ENCODE measurements at places on chromosomes 3 and 15. TPM values are rescaled to one million over a fixed set of nuclear protein-coding genes. Genes with fewer than 3 reads are reported as not detected.
A peak's percentile ranks its signal among the peaks of the same experiment; 100 is the strongest.

GRCh38 chr3:122946185-122946584 lies 81.4 kb downstream of the SEMA5B start:
- H3K4me3 ChIP-seq: no peak overlapping the region
- no peak overlapping the region for H3K27ac ChIP-seq
- no peaks in the 10 kb centered on the region for H3K4me1 ChIP-seq
- peaks cover 15% of the 10 kb centered on the region for H3K27me3 ChIP-seq

- peaks cover 37% of the 10 kb centered on the region for H3K27me3 ChIP-seq
- H3K4me1 ChIP-seq: peaks cover under 1% of the 10 kb centered on the region
- no peak overlapping the region for H3K4me3 ChIP-seq
- no peak overlapping the region for H3K27ac ChIP-seq
Measured at GRCh38 chr3:122984007-122984406, 43.6 kb downstream of the SEMA5B start.

GRCh38 chr15:38647683-38648082 lies 83.1 kb upstream of the RASGRP1 start:
- H3K4me1 ChIP-seq: peaks cover 65% of the 10 kb centered on the region
- no peak overlapping the region for H3K4me3 ChIP-seq
- peaks cover 7% of the 10 kb centered on the region for H3K36me3 ChIP-seq

GRCh38 chr3:65871305-65872141 lies 167.2 kb downstream of the MAGI1 start:
- no peak for DNase-seq
- no peaks in the 10 kb centered on the region for H3K36me3 ChIP-seq
- no peaks in the 10 kb centered on the region for H3K27me3 ChIP-seq
- no peaks in the 10 kb centered on the region for H3K4me1 ChIP-seq

DNA sequence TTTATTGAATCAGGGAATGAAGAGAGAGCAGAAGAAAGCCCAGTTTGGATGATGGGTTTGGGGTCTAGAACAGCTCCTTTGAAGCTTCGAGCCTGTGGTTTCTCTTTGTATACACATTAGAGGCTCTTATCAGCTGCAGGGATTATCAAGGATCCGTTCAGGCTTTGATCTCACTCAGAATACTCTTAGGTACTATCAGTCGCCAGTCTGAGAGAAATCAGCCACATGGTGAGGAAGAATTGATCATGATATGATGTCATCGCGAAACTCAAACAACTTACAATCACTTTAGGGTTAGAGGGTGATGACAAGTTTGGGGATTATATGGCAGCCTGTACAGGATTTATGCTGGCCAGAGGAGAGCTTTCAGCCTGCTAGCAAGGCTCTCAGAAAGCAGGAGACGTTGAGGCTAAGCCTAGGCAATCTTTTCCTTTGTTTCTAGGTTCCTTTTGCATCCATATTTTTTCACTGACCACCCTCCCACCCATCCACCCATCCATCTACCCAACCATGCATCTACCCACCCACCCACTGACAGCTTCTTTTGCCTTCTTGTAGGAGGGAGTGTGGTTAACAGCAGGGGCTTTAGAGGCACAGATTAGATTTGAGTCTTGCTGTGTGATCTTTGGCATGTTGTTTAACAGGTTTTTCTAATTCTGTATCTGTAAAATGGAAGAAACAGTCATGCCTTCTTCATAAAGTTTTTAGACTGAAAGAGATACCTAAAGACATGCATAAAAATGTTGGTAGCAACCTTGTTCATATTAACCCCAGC lies 330.4 kb upstream of the LRRFIP2 start:
- H3K27me3 ChIP-seq: peaks cover 5% of the 10 kb centered on the region
- H3K4me1 ChIP-seq: peaks cover 24% of the 10 kb centered on the region
- H3K27ac ChIP-seq: no peak overlapping the region
- no peak for DNase-seq
- no peak overlapping the region for H3K4me3 ChIP-seq
- no peaks in the 10 kb centered on the region for H3K36me3 ChIP-seq

DNA sequence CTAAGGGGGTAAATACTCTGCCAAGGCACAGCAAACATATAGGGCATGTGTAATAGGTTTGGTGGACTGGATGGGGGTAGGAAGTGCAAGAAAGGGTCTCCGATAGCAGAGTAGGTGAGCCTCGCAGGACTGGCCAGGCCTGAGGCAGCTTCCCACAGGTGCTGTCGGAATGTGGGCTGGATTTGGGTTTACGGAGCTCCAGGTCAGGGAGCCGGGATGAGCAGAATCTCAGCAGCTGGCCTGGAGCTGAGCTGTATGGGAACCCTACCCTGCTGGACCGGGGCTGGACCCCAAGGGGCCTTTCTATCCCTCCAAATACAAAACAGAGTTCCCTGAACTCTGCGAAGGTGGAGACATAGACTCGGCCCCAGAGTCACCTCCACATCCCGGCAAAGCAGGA lies 15.0 kb downstream of the KLF15 start:
- H3K4me1 ChIP-seq: no peaks in the 10 kb centered on the region
- H3K4me3 ChIP-seq: no peak overlapping the region
- no peaks in the 10 kb centered on the region for H3K36me3 ChIP-seq
- no peaks in the 10 kb centered on the region for H3K27me3 ChIP-seq
- DNase-seq: no peak
- no peak overlapping the region for H3K27ac ChIP-seq

DNA sequence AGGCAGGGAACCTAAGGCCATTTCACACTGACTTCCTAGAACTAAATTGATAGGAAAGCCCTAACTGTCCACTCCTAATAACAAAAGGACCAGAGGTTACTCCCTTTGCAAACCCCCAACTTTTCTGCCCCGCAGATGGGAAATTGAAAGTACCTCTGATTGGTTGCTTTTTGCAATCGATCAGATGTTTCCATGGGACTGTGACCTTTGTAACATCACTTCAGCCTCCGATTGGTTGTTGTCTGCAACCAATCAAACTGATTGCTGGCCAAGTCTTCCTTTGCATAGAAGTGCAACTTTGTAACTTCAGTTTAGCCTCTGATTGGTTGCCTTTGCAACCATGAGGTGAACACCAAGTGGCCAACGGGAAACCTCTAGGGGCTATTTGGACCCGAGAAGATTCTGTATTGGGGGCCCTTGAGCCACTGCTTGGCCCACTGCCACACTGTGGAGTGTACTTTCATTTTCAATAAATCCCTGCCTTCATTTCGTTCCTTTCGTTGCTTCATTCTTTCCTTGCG lies 11.3 kb upstream of the KNL1 start:
- no peak for DNase-seq
- peaks cover 10% of the 10 kb centered on the region for H3K27me3 ChIP-seq
- H3K36me3 ChIP-seq: no peaks in the 10 kb centered on the region

GRCh38 chr3:152208439-152208838 lies 60.3 kb upstream of the MBNL1 start:
- H3K27ac ChIP-seq: peak overlapping the region; percentile 84
- DNase-seq: peak; percentile 55
- H3K4me3 ChIP-seq: peak overlapping the region; percentile 61
- peaks cover 62% of the 10 kb centered on the region for H3K4me1 ChIP-seq

DNA sequence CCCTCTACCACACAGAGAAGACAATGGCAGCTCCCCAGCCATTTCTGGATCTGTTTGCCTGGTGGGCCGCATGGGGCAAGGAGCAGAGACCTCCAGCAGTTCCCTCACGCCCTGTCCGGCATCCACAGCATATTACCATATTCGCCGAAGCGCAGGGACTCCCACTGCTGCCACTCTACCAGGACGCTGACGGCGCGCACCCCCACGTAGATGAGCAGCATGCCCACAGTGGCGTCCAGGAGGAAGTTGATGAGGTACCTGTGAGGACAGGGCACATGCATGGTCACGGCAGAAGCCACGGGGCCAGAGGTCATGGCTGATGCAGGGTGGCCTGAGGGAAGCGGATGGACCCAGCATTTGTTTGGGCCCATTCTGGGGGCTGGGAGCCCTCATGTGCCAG lies 14.8 kb upstream of the MUSTN1 start:
- no peak overlapping the region for H3K27ac ChIP-seq
- peaks cover 2% of the 10 kb centered on the region for H3K36me3 ChIP-seq
- DNase-seq: no peak

GRCh38 chr3:71300951-71301393 lies 282.6 kb downstream of the FOXP1 start:
- peaks cover 56% of the 10 kb centered on the region for H3K4me1 ChIP-seq
- H3K27ac ChIP-seq: peak overlapping the region; percentile 91
- peaks cover 36% of the 10 kb centered on the region for H3K27me3 ChIP-seq
- H3K36me3 ChIP-seq: peaks cover 16% of the 10 kb centered on the region
- peak; percentile 66 for DNase-seq
- peak overlapping the region; percentile 67 for H3K4me3 ChIP-seq

DNA sequence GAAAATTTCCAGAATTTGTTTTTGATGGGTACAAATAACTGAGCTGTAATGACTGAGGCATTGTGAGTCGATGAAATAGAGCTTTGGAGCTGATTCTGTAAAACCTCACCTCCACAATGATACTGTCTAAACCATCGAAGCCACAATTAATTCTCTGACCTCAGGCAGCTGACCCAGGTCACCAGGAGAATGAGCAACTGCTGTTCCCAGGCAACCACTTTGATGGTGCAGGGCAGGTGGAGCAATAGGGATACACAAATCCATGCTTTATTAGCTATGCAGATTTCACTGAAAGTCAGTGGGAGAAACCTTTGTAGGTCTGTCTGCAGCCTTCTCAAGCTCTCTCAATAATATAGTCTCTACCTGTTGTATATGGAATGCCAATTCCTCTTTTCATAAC lies 204.4 kb downstream of the RYR3 start:
- no peaks in the 10 kb centered on the region for H3K36me3 ChIP-seq
- peaks cover 4% of the 10 kb centered on the region for H3K27me3 ChIP-seq
- H3K27ac ChIP-seq: no peak overlapping the region
- DNase-seq: no peak
- no peaks in the 10 kb centered on the region for H3K4me1 ChIP-seq

- DNase-seq: no peak
- no peaks in the 10 kb centered on the region for H3K27me3 ChIP-seq
- H3K36me3 ChIP-seq: no peaks in the 10 kb centered on the region
- H3K27ac ChIP-seq: no peak overlapping the region
- no peak overlapping the region for H3K4me3 ChIP-seq
Measured at GRCh38 chr3:54822206-54822605, 105.7 kb downstream of the LRTM1 start.

DNA sequence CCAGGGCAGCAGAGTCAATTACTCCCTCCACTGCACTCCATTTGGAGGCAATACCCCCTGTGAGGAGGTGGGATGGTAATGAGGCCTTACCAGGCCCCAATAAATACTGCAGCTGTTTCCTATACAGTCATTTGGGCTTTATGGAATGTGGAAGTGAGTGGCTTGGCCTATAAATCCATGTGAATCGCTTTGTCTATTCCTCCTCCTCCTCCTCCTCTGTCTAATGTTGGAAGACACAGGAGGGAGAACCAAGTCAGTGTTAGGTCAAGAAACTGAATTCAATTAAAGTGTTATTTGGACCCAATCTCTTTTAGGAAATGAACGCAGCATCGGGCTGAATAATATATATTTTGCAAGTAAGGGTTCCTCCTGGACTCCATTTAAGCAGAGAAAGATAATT lies 17.3 kb upstream of the SRGAP3 start:
- no peaks in the 10 kb centered on the region for H3K4me1 ChIP-seq
- H3K36me3 ChIP-seq: no peaks in the 10 kb centered on the region
- no peak overlapping the region for H3K4me3 ChIP-seq
- no peak overlapping the region for H3K27ac ChIP-seq
- H3K27me3 ChIP-seq: peaks cover 22% of the 10 kb centered on the region

GRCh38 chr3:78660957-78661356 lies 1106.8 kb downstream of the ROBO1 start:
- no peak overlapping the region for H3K27ac ChIP-seq
- no peaks in the 10 kb centered on the region for H3K27me3 ChIP-seq
- H3K36me3 ChIP-seq: no peaks in the 10 kb centered on the region
- H3K4me3 ChIP-seq: no peak overlapping the region
- no peak for DNase-seq
- no peaks in the 10 kb centered on the region for H3K4me1 ChIP-seq

DNA sequence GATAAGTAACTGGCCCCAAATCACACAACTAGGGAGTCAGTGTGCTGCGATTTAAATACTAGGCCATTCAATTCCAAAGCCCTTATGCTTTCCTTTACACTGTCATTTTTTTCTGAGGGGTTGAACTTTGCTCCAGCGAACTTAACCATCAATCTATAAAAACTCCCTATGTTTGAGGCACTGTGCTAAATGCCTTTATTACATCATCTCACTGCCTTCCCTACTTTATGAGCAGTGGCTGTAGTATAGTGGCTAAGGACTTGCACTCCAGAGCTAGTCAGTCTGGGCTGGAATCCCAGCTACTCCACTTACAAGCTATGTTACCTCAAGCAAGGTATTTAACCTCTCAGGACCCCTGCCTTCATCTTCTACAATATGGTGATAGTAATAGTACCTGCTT lies 26.9 kb upstream of the WDR72 start:
- no peak overlapping the region for H3K4me3 ChIP-seq
- no peaks in the 10 kb centered on the region for H3K36me3 ChIP-seq
- H3K27me3 ChIP-seq: no peaks in the 10 kb centered on the region
- H3K27ac ChIP-seq: no peak overlapping the region

DNA sequence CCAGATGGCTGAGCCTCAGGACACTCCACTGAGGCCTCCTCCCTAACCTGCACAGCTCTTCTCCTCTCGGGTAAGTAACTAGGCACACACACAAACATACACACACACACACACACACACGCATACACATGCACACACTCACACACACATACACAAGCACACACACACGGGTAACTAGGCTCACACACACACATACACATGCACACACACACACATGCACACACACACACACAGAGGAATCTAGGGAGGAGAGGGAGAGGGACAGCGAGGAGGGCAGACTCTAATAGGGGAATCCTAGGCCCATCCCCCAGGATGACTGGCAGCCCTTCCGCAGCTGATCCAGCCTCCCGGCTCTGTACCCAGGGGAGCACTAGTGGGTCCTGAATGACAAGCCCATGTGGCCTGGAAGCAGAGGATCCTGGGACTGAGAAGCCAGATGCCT lies 177.4 kb upstream of the LINGO1 start:
- H3K27me3 ChIP-seq: no peaks in the 10 kb centered on the region
- no peak overlapping the region for H3K27ac ChIP-seq

DNA sequence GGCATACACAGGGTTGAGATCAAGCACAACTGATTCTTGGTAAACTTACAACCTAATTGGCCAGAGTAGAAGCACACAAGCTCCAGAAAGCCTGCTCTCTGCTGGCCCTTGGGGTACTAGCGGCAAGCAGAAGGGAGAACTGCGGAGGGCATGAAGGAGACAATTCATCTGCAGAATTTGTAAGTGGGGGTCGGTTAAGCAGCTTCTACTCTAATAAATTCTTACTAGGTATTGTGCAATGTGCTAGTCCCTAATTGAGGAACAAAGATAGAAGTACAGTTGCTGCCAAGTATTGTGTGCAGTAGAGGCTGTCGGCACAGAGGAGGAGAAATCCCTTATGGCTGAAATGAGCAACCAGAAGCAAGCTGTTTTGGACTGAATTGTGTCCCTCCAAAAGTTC lies 91.2 kb upstream of the VEPH1 start:
- no peaks in the 10 kb centered on the region for H3K36me3 ChIP-seq
- H3K4me1 ChIP-seq: no peaks in the 10 kb centered on the region
- peaks cover 6% of the 10 kb centered on the region for H3K27me3 ChIP-seq
- H3K27ac ChIP-seq: no peak overlapping the region
- no peak overlapping the region for H3K4me3 ChIP-seq

GRCh38 chr3:116155841-116156240 lies 289.4 kb downstream of the LSAMP start:
- H3K4me3 ChIP-seq: no peak overlapping the region
- no peaks in the 10 kb centered on the region for H3K27me3 ChIP-seq
- H3K27ac ChIP-seq: no peak overlapping the region
- H3K4me1 ChIP-seq: no peaks in the 10 kb centered on the region

The ZDHHC19 gene
- total RNA-seq: not detected

The ELL3 gene
- total RNA-seq: 1.2 TPM

The TUSC7 gene
- total RNA-seq: not detected

The SRGAP3 gene
- 0.40 TPM for total RNA-seq

The ALG1L2 gene
- total RNA-seq: not detected

The GOLGA8G gene
- not detected for total RNA-seq
